Caco-2 (cell line): ENCODE measurements at places on chromosomes 13 and 19. TPM values are rescaled to one million over a fixed set of nuclear protein-coding genes. Genes with fewer than 3 reads are reported as not detected.

ZNF493 gene
- 8.4 and 9.3 TPM in 2 replicates for total RNA-seq

CIRBP gene
- 289 and 331 TPM in 2 replicates for total RNA-seq

PSG2 gene
- total RNA-seq, result 0.30 and 0.45 TPM in 2 replicates

RASL11A gene
- total RNA-seq, result 18.8 and 21.0 TPM in 2 replicates

COMMD6 gene
- 101 and 104 TPM in 2 replicates for total RNA-seq
